ENCODE measurements at places on chromosomes 1 and 21.

DNA sequence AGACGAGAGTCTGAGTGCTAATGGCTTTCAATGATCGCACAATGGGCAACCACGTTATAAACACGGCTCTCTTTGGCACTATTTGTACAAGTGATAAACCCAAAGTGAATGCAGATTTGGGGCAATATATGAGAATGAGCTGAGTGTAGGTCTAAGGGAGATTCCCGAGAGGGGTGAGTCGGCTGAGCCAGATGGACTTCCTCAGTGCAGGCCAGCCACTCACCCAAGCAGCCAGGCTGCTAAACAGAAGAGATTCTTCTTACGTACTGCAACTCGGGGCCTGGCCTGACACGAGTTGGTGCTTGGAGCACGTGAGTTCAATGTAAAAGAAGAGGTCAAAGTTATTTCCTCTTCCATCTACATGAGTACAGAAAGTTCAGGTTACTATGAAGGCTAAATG lies 6.2 kb upstream of the MIXL1 start:
- DNase-seq = no peak

DNA sequence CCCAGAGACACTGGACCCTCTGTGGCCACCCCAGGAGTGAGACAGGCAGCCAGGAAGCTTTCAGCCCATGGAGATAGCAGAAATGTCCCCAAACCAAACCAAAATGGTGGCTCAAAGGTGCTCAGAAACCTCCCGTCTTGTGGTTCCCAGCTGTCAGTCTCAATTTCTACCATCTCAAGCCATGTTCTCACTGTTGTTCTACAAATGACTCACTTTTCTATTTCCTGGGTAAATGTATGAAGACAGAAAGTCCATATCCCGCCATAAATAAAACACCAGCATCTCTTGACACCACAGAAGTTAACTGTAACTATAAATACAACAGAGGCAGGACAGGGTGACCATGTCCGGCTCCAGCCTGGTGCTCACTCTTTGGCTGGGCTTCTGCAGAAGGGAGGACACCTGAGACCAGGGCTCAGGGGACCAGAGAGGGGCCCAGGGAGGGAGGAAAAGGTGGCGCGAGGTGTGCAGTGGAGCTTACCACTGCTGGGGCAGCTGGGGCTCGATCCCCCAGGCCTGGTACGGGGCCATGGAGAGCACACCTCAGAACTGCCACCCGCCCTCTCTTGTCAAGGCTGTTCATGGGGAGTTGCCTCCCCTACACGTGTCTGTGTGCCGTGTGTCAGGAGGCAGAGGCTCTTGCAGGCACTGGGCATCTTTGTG lies 43.6 kb downstream of the EPHB2 start:
- no peak for DNase-seq

DNA sequence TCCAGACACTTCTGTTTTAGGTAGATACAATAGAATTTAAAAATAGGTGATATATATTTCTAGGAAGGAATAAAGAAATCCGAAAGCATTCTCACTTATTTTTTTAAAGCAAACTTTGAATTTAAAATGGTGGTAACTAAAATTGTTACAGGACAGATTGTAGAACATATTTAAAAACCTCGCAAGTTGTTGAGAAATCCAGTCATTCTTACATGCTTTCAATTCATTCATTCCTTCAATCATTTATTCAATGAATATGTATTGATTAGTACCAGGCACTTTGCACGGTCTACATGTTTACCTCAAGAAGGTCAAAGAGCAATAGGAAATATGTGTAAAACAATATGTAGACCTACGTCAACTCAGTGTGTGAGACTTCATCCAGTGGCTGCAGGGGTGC lies 189.9 kb upstream of the SNX7 start:
- DNase-seq = no peak

GRCh38 chr1:116833718-116834117 lies 76.0 kb upstream of the PTGFRN start:
- peak; percentile 54 for DNase-seq

- DNase-seq = no peak
Measured at GRCh38 chr1:91611483-91611917, 110.8 kb downstream of the CDC7 start.

DNA sequence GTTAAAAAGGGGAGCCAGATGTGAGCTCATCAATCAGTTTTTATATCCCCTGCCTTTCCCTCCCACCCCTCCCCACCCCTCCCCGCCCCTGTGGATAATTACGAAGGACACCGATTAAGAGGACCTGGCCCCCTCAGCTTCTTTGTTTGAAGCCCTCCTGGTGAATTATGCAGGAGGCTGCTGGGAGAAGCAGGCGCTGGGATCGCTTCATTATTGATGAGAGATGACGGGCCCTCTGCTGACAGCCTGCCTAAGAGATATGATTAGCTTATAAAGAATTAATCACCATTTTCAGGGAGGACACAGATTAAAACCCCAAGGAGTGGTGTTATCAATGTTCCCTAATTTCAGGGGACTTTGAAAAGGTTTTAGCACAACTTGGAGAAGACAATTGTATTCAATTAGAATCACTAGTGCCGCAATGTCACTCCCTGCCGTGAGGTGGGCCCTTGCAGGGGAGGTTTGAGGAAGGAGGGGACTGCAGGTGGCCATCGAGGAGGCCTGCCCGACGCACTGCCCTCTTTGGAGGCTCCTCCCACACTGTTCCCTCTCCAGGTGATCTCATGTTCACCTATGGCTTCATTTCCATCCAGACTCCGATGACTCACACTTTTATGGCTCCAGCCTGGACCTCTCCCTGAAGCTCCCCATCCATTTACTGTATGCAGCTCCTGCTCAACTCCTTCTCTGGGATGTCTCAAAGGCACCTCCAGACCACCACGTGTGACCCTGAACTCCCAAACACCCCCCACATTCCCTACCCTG lies 67.0 kb upstream of the KLHDC7A start:
- DNase-seq = no peak

DNA sequence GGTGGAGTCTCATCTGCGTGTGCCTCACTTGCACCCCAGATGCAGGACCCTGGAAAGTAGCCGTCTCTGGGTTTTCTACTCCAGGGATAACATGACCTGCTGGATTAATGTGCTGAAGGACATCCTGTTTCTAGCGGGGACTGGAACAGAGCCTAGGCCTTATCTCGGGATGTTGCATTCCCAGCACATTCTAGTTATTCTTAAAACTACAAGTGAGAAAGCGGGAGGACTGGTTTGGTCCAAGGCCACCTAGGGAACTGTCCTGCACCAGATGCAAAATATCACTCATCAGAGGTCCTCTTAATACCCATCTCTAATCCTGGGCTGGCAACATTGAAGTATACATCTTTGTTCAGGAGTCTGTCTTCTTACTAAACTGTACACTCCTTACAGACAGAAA lies 179.9 kb downstream of the ZC3H11B start:
- DNase-seq = no peak

GRCh38 chr1:192147221-192147620 lies 11.0 kb upstream of the RGS18 start:
- no peak for DNase-seq

DNA sequence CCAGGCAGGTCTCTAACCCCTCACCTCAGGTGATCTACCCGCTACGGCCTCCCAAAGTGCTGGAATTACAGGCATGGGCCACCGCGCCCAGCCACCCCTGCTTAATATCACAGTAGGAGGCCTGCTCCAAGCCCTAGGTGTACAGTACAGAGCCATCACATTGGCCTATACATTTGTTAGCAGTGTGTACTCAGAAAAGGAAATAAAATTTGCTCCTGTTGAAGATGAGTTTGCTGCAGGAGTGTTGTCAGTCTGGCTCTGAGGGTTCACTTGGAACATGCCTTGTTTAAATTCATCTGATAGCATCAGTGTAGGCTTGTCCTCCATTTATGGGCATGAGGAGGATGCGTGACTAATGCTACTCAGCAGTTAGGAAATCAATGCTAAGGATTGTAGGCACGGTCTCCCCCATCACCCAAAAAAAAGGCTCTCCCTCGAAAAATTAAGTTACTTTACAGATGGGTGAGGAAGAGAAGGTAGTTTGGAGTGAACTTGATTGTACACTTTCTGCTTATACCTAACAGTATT lies 4.6 kb upstream of the ENAH start:
- DNase-seq = no peak

DNA sequence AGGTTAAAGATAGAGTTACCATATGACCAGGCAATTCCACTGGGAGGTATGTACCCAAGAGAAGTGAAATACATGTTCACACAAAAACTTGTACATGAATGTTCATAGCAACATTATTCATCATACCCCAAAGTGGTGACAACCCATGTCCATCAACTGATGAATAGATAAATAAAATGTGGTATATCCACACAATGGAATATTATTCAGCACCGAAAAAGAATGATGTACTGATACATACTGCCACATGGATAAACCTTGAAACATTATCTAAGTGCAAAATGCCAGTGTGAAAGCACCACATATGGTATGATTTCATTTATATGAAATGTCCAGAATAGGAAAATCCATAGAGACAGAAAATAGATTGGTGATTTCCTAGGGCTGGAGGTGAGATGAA lies 53.4 kb upstream of the PAXBP1 start:
- no peak for DNase-seq

GRCh38 chr1:205512059-205513045 lies 7.9 kb downstream of the CDK18 start:
- DNase-seq = no peak

- no peak for DNase-seq
Measured at GRCh38 chr1:246597340-246597739, 31.1 kb downstream of the CNST start.

Data from hematopoietic multipotent progenitor cell treated with erythropoietin and hydrocortisone succinate and interleukin-3 and kit ligand, for 6 days (in vitro differentiated cells).